ENCODE measurements at places on chromosomes 16 and 17.

DNA sequence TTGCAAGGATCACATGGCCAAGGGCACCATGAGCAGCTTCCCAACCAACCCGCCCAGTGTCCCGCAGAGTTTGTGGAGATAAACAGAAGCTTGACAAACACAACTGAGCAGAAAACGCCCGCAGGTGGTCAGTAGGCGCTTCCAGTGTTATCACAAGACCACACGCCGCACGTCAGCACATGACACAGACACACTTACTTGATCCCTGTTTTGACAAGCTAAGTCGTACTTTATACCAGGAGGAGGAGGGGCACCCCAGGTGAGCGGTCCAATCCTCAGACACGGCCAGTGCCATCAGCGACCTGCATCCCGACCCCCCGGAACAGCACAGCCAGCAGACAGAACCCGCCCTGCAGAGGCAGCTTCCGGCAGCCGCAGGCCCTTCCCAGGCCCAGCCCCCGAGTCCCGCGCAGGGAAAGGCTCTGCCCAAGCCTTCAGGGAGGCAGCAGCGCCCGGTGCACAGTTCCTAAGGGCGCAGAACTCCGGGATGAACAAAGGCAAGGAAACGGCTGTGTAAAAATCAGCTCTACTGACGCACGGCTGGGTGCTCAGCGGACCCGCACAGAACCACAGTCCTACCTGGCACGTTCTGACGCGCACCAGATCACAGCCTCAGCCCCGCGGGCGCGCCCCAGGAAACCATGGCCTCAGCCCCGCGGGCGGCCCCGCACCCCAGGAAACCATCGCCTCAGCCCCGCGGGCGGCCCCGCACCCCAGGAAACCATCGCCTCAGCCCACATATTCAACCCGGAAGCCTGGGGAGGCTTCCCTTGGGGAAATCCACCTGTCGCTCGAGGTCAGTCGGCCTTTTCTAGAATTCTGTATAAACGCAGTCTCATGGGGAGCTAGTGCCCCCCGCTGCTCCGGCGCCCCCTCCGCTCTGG, 27.8 kb downstream of the AXIN1 start:
- DNase-seq, result peak; percentile 63
- H3K4me1 ChIP-seq, result peaks cover 43% of the 10 kb centered on the region

DNA sequence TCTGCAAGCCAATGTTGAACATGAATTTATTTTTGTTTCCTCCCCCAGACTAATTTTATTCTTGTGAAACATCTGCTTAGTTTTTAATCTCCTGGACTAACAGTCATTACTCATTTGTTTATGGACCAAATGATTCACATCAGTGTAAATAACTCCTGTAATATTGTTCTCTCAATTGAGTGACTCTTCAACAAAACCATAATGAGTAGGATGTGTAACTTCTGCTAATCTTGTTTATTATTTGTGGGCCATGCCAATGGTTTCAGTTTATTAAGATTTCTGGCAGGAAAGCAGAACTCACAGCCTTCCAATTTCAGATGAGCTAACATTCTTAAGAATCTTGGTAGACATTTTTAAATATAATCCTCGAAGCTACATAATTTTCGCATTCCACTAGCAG, 1216.3 kb upstream of the GOT2 start:
- H3K36me3 ChIP-seq, result no peaks in the 10 kb centered on the region
- no peak overlapping the region for H3K27ac ChIP-seq
- no peak overlapping the region for H3K4me3 ChIP-seq
- H3K4me1 ChIP-seq, result no peaks in the 10 kb centered on the region
- H3K27me3 ChIP-seq, result no peaks in the 10 kb centered on the region
- no peak for DNase-seq

DNA sequence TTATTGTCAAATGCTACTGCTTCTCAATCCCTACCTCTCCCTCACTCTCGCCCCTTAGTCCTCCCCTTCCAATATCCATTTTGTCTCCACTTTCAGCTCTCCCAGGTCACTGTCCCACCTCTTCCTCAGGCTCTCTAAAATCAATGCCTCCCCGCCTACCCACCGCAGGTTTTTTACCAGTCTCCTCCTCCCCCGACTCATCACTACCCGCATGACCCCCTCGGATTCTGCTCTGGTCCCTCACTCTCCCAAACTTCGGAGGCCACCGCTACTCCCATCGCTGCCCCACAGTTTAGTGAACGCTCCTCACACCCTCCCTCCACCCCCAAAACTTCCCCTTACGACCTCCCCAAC, 513 bp downstream of the CRLF3 start:
- H3K4me1 ChIP-seq, result peaks cover 46% of the 10 kb centered on the region
- peak overlapping the region; percentile 97 for H3K27ac ChIP-seq
- H3K36me3 ChIP-seq, result peaks cover 16% of the 10 kb centered on the region
- DNase-seq, result peak; percentile 62

- no peaks in the 10 kb centered on the region for H3K27me3 ChIP-seq
- peaks cover 13% of the 10 kb centered on the region for H3K4me1 ChIP-seq
- H3K36me3 ChIP-seq, result peaks cover 1% of the 10 kb centered on the region
- H3K27ac ChIP-seq, result no peak overlapping the region
- DNase-seq, result no peak
Observed at GRCh38 chr16:79006206-79006605, 594.3 kb downstream of the MAF start.

DNA sequence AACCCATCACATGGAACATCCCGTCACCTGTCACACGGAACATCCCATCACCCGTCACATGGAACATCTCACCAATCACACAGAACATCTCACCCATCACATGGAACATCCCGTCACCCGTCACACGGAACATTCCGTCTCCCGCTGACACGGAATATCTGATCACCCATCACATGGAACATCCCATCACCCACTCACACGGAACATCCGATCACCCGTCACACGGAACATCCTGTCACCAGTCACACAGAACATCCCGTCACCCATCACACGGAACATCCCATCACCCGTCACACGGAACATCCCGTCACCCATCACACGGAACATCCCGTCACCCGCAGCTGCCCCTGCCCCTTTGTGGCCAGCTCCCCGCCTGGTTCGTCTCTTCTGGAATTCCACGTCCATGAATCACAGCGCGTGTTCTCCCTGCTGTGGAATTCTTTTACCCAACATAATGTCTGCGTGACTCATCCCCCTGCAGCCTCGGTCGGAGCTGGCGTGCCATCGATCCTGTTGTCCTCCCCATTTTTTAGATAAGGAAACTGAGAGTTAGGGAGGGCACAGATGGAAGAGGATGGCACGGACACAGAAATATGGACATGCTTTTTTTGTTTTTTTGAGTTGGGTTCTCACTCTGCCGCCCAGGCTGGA, 5.6 kb downstream of the CPNE7 start:
- H3K36me3 ChIP-seq, result no peaks in the 10 kb centered on the region
- no peaks in the 10 kb centered on the region for H3K4me1 ChIP-seq
- no peak overlapping the region for H3K4me3 ChIP-seq
- H3K27ac ChIP-seq, result no peak overlapping the region
- H3K27me3 ChIP-seq, result peaks cover 12% of the 10 kb centered on the region

GRCh38 chr17:42363767-42364585, 24.3 kb downstream of the STAT3 start:
- H3K36me3 ChIP-seq, result peaks cover 30% of the 10 kb centered on the region
- H3K4me3 ChIP-seq, result no peak overlapping the region
- no peaks in the 10 kb centered on the region for H3K27me3 ChIP-seq
- H3K4me1 ChIP-seq, result peaks cover 75% of the 10 kb centered on the region
- no peak for DNase-seq

GRCh38 chr17:57389473-57389872, 133.2 kb downstream of the MSI2 start:
- H3K27ac ChIP-seq, result no peak overlapping the region
- H3K4me3 ChIP-seq, result no peak overlapping the region
- H3K4me1 ChIP-seq, result no peaks in the 10 kb centered on the region
- no peak for DNase-seq
- H3K36me3 ChIP-seq, result peaks cover 73% of the 10 kb centered on the region

DNA sequence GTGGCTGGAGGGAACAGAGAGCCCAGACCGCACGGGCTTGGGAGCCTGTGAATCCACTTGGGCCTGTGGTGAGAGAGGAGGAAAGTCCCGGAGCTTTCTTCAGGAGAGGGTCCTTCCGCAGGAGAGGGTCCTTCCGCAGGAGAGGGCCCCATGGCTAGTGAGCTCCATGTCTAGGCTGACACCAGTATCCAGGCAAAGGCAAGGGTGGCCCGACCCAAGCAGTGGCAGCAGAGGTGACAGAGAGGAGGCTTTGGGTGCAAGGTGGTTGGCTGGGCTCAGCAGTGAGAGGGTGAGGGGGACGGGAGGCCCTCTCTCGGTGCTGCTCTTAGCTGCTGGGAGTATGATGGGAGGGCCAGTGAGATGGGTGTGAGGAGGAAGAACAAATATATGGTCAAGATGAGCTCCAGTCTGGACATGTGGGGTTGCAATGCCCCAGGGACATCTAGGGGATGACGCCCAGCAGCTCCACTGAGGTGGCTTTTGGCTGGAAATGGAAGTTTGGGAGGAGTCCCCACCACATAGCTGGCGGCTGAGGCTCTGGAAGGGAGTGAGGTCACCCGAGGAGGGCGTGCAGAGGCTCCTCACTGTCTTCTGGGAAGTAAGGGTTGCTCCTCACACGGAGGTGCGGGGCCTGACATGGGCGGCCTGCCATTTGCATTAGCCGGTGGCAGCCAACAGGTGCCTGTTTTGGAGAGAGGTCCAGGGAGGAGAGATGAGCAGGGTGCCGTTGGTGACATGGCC, 2.3 kb upstream of the HSD3B7 start:
- H3K27me3 ChIP-seq, result no peaks in the 10 kb centered on the region
- peaks cover 8% of the 10 kb centered on the region for H3K36me3 ChIP-seq
- no peak overlapping the region for H3K4me3 ChIP-seq
- peaks cover 15% of the 10 kb centered on the region for H3K4me1 ChIP-seq
- DNase-seq, result no peak
